Femur (tissue), 1 donor: ENCODE measurements at places on chromosomes 11 and 22.

DNA sequence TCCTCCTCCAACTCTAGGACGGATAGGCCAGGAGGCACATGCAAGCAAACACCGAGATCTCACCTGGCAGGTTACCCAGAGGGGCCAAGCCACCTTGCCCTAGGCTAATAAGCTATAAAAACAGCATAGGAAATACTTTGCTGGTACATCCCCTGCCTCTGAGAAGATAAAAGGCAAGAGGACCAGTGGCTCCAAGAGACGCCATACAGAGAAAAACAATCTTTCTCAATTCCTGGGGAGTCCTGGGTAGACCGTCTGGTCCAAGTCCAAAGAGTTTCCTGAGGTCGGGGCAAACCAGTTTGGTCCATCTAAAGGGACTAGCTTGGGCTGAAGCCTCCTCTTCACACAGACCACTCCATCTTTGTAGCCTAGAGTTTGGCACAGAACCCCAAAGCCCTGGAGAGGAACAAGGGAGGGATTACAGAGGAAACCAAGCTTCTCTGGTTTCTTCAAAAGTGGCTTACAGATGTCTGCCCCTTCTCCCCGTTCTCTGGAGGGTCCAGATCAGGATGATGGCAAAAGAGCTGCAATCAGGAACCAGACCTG, 40.4 kb downstream of the NUMA1 start:
- peak; percentile 32 for DNase-seq

DNA sequence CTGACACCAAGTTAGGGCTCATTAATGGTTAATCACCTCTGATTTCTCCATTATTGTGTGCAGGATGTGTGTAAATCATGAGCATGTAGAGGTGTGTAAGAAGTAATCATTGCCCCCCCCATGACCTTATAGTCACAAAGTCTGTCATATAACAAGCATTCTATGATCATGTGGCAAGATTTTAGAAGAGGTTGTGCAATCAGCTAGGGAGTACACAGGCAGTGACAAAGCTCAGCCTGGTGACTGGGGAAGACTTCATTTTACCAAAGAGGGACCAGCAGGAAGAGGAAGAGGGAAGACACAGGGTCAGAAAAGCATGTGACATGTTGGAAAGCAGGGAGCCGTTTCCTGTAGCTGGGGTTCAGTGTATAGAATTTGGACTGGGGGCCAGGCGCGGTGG, 176.5 kb upstream of the LARGE1 start:
- DNase-seq, result no peak

DNA sequence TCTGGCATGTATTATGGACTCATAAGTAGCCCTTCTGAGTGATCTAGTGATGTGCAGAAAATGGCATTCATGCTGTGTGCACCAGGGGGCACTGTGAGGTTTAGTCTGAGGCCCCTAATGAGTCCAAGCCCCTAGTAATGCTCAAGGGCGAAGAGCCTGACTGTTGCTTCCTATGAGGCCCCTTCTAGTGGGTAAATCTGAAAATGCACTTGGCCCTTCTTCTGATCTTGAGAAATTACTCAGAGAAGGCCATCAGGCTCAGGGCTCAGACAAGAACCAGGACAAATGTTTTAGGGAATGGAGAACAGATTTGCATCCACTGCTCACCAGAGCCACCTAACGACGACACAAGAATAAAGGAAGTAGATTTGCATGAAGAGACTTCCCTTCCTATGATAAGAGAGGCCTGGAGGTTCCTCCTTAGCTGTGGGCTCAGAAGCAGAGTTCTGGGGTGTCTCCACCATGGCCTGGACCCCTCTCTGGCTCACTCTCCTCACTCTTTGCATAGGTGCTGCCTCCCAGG, 75.8 kb downstream of the GGTLC2 start:
- DNase-seq, result no peak

- no peak for DNase-seq
Observed at GRCh38 chr22:50317178-50317577, 9.6 kb downstream of the DENND6B start.

- no peak for DNase-seq
Observed at GRCh38 chr22:31812977-31813605, 59.3 kb downstream of the DEPDC5 start.

DNA sequence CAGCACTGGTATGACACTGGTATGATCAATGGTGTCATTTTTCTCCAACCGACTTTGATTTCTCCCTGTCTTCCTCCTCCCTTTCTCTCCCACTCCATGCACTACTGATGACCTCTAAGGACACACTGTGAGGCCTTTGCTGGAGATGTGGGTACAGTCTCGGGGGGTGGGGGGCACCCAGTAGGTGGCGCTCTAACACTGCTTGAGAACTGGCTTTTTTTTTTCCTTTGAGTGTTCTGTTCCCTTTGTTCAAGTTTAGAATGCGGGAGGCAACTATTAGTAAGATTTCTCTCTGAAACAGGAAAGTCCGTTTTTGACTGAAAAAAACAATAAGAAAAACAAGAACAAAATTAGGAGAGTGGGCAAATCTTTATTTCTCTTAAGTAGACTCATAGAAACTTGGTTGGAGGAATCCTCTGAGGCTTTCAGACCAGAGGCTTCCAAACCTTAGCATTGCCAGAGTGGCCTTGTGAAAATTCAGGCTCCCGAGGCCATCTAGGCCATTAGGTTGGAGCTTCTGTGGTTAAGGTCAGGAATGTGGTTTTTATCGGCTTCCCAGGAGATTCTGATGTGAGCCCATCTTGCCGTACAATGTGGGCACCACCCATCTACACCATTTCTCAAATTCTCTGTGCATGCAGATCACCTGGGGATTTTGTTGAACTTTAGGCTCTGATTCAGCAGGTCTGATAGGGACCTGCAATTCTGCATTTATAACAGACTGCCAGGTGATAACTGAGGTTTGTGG, 43.2 kb downstream of the PANX1 start:
- no peak for DNase-seq

DNA sequence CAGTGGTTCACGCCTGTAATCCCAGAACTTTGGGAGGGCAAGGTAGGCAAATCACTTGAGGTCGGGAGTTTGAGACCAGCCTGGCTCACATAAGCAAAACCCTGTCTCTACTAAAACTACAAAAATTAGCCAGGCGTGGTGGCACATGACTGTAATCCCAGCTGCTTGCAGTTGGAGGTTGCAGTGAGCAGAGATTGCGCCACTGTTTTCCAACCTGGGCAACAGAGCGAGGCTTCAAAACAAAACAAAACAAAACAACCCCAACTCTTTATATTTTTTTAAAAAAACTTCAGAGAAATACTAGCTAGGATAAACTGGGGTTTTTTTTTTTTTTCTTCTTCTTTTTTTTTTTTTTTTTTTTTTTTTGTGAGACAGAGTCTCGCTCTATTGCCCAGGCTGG, 31.8 kb upstream of the RAPSN start:
- no peak for DNase-seq

DNA sequence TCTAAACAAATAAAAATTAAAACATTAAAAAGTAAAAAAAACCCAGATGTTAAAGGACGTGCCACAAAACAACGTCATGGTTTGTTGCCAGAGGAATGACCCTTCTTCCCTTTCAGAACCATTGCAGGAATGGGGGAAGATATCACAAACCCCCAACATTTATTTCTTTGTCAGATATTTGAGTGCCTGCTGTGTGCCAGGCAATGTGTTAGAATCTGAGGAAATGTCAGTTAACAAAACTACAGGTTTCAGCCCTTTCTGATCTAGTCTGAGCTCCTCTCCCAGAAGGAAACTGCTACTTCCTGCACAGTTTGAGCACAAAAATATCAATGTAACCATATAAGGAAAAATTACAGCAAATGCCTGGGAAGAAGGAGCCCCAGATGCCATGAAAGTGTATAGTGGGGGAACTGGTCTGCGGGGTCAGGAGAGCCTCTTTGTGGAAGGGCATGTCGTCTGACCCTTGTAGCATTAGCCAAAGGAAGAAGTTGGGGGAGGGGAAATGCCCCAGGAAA, 7.1 kb upstream of the NHERF4 start:
- DNase-seq, result no peak

GRCh38 chr11:7060868-7061267, 27.9 kb upstream of the RBMXL2 start:
- no peak for DNase-seq

DNA sequence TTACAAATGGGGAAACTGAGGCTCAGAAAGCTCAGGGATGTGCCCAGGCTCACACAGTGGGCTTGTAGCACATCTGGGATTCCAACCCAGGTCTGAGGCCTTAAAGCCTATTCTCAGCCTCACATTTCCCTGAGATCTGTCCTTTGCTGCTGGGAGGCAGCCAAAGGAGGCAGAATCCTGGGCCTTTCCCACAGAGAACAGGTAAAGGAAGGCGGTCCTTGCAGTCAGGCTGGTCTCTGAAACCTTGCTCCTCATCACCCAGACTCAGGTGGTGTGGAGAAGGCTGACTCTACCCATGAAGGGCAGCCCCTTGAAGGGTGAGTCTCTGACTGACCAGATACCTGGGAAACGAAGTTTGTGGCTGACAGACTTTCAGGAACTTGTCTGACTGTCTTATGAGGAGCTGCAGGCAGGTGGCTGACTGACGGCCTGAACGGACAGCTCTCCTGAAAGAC, 7.8 kb downstream of the SLCO2B1 start:
- no peak for DNase-seq
